BJ (cell line): ENCODE measurements at places on chromosomes 16 and 17.

DNA sequence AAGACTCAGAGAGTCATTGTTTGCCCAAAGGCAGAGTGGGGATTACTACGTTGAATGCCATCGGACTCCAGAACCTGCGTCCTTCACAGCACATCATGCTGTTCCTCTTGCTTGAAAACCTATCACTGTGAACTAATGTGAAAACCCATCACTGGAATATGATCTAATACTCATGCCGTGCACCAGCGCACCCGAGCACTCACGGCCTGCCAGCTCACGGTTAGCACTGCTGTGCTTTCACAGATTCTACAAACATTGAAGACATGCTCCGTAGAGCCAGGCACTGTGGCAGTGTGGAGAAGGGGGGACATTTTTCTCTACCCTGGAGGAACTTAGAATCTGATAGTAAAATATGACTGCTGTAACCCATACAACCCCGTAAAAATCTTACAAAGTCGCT is 350.4 kb downstream of the C16orf95 start:
- no peak for DNase-seq

GRCh38 chr16:84754353-84754856 is 54.6 kb downstream of the USP10 start:
- DNase-seq, result peak; percentile 41

DNA sequence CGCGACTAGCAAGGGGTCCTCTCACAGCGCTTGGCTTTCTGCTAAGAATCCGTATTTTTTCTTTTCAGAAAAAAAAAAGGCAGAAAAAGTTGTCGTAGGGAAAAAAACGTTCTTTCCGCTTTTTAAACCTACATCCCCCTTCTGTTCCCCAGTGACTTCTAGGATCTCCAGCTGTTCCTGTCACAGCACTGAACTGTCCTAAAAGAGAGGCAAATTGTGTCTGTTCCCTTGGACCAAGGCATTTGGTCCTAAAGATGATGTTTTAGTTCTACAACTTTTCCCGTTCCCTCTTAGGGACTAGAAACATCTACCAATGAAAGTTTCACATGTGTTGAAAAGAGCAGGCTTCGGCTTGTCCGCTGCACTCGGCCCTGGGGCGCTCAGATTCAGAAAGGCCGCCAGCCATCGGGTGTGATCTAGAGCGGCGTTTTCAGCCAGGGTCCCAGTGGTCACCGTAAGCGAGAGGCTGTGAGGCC is 100.7 kb upstream of the CHMP6 start:
- DNase-seq, result no peak

DNA sequence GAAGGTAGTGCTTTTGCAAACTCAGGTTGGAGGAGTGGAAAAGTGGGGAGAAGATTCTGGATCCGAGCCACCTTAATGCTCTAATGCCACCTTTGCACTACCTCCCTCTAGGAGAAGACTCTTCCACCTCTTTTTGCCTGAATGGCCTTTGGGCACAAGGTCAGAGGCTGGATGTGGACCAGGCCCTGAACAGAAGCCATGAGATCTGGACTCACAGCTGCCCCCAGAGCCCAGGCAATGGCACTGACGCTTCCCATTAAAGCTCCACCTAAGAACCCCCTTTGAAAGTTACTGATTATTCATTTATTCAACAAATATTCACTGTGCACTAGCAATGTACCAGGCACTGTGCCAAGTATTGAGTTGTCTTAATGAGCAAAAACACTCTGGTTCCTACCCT is 3.2 kb downstream of the SHBG start:
- no peak for DNase-seq

DNA sequence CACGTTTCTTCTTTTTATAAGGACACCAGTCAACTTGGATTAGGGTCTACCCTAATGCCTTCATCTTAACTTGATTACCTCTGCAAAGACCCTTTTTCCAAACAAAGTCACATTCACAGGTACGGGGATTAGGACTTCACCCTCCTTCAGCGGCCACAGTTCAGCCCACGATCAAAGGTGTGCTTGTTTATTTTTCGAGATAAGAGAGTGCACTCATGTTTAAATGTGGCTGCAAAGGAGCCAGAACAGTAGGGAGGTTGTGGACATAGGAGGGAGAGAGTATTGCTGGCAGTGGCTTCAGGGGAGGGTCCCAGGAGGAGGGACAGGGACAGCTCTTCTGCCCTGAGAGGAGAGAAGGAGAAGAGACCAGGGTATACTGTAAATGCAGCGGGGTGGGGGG is 46.7 kb downstream of the MGAT5B start:
- no peak for DNase-seq

DNA sequence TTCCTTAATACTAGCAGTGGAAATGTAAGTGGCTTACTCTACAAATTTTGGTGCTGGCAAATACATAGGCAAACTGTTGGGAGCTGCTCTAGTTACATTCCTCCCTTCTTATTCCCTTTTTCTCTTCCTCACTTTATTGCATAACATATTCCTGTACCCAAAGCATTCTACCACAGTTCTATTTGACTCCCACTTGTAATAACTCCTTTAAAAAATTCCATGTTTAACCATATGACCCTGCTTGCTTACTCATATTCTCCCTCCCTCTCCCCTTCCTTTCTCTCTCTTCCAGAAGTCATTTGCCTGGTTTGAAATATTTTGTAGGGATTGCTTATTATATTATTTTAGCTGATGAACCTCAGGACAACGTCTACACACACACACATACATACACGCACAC is 22.7 kb downstream of the NQO1 start:
- peak; percentile 22 for DNase-seq

DNA sequence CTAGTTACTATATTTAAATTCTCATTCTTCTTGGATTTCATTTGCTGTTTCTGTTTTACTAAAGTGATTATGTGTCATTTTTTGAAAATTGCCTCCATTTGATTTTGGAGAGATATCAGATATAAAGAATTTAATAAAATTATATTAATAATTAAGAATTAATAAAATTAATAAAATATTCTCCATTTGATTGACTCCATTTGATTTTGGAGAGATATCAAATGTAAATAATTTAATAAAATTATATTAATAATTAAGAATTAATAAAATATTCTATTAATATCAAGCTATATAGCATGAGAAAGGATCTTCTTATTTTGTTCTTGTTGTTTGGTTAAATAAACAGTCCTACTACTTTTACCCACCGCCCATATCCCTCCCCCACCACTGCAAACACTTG is 23.0 kb downstream of the STXBP4 start:
- no peak for DNase-seq

GRCh38 chr17:32256012-32256700 is 9.5 kb upstream of the RHBDL3 start:
- no peak for DNase-seq

DNA sequence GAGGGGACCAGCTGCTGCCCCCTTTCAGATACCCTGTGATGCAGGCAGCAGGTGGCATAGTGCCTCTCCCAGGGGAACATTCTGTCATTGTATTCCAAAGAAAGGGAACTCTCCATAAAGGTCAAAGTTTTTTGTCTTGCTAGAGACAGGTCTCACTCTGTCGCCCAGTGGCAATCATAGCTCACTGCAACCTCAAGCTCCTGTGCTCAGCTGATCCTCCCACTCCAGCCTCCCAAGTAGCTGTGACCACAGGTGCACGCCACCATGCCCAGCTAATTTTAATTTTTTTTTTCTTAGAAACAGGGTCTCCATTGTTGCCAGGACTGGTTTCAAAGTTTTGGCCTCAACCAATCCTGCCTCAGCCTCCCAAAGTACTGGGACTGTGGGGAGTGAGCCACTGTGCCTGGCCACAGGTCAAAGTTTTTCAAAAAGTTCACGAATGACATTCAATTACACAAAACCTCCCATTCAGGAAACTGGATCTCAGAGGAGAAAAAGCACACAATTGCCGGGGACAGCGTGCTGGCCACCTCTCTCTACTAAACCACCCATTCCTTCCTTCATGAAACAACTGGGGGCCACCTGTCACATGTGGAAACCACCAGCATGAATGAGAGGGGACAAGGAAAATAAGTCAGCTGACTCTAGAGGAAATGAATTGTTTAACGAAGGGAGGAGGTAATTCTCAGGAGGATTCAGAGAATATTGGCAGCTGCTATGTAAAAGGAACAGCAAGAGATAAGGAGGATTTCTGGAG is 80.0 kb downstream of the MARCHF10 start:
- no peak for DNase-seq

- no peak for DNase-seq
These were observed 6.4 kb downstream of the GRN start for GRCh38 chr17:44351464-44351863.
